ENCODE measurements at places on chromosomes 13 and 19. TPM values are rescaled to one million over a fixed set of nuclear protein-coding genes. Genes with fewer than 3 reads are reported as not detected.

UBL5 gene
- 193 TPM for total RNA-seq

- no peak for DNase-seq
Measured at GRCh38 chr19:10921199-10921909, 7.1 kb downstream of the YIPF2 start.

DUS3L gene
- 128 TPM for total RNA-seq

DNA sequence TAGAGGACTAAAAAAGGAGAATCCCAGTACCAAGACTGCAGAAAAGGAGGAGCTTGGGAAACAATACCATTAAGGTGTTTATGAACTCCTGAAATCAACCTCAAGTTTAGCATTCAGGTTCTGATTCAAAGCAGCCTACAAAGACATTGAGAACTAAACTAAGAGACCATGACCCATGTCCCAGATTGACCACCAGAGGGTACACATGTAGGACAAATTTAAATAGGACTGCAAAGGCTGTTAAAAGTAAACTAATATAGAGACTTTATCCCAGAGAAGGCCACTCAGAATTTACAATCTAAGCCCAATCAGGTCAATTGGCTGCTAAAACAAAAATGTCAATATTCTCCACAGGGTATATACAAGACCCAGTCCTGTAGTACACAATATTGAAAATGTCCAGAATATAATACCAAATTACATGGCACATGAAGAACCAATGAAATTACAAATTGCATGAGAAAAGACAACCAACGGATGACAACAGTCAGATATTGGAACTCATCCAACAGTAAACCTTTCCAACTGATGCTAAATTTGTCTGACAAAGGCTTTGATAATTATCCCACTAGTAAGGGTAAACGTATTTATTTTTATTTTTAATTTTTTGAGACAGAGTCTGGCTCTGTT is 682.4 kb downstream of the UQCRFS1 start:
- no peak for DNase-seq

GRCh38 chr13:24251525-24251924 is 57.9 kb upstream of the C1QTNF9 start:
- peak; percentile 78 for DNase-seq

GRCh38 chr13:77653301-77653700 is 44.2 kb upstream of the SLAIN1 start:
- no peak for DNase-seq
